ENCODE measurements at places on chromosomes 3 and 15. TPM values are rescaled to one million over a fixed set of nuclear protein-coding genes. Genes with fewer than 3 reads are reported as not detected.

The RAD51 gene
- total RNA-seq: not detected

GRCh38 chr15:77630956-77631744, 1.6 kb downstream of the LINGO1 start:
- no peak for DNase-seq
- no peak overlapping the region for H3K27ac ChIP-seq
- H3K4me3 ChIP-seq: peak overlapping the region; percentile 3
- H3K27me3 ChIP-seq: peaks cover 8% of the 10 kb centered on the region

The GPR171 gene
- total RNA-seq: 1.8 TPM

- no peaks in the 10 kb centered on the region for H3K36me3 ChIP-seq
- H3K27me3 ChIP-seq: no peaks in the 10 kb centered on the region
- no peak overlapping the region for H3K4me3 ChIP-seq
- no peak for DNase-seq
These were observed 42.7 kb downstream of the RASGRF1 start for GRCh38 chr15:79047676-79048439.

DNA sequence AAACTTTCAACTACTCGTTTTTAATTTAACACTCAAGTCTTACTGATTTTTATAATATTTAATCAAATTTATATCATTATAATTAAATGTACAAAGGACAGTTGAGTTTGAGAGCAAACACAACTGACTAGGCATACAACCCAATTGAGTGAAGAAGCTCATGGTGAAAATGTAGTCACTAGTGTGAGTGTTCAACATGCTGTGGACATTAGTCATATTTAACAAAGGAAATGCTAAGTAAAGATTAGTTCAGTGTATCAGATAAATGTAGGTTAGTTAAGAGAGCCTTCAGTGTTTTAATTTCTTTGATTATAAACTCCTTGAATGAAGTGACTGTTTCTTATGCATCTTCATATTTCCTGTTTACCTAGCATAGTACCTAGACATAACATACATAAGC, 444.2 kb upstream of the GOLIM4 start:
- H3K4me3 ChIP-seq: no peak overlapping the region
- H3K27ac ChIP-seq: no peak overlapping the region
- DNase-seq: no peak
- no peaks in the 10 kb centered on the region for H3K36me3 ChIP-seq

- H3K4me3 ChIP-seq: no peak overlapping the region
- H3K4me1 ChIP-seq: no peaks in the 10 kb centered on the region
- no peak overlapping the region for H3K27ac ChIP-seq
- no peak for DNase-seq
- H3K27me3 ChIP-seq: no peaks in the 10 kb centered on the region
These were observed 318.5 kb downstream of the SLC9A9 start for GRCh38 chr3:143529798-143530197.

DNA sequence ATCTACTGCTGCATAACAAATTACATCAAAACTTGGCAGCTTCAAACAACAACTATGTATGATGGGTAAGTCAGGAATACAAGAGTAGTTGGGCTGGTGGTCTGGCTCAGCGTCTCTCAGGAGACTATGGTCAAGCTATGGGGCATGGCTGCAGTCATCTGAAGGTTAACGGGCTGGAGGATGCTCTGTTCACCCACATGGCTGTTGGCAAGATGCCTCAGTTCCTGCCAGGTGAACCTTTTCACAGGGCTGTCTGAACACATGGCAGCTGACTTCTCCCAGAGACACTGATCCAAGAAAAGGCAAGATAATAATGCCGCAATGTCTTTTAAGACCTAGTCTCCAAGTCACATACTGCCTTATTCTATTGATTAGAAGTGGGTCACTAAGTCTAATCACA, 63.7 kb downstream of the GPR176 start:
- no peaks in the 10 kb centered on the region for H3K36me3 ChIP-seq
- no peaks in the 10 kb centered on the region for H3K4me1 ChIP-seq
- no peak for DNase-seq
- no peak overlapping the region for H3K27ac ChIP-seq
- no peak overlapping the region for H3K4me3 ChIP-seq
- no peaks in the 10 kb centered on the region for H3K27me3 ChIP-seq

GRCh38 chr3:129441782-129442181, 1.8 kb downstream of the IFT122 start:
- no peaks in the 10 kb centered on the region for H3K36me3 ChIP-seq
- no peak for DNase-seq
- H3K4me3 ChIP-seq: peak overlapping the region; percentile 89

GRCh38 chr3:31356941-31357340, 175.8 kb upstream of the STT3B start:
- H3K27me3 ChIP-seq: no peaks in the 10 kb centered on the region
- no peak for DNase-seq
- H3K36me3 ChIP-seq: no peaks in the 10 kb centered on the region

The ILDR1 gene
- total RNA-seq: 3.3 TPM

GRCh38 chr15:73849641-73850040, 23.7 kb upstream of the TBC1D21 start:
- no peaks in the 10 kb centered on the region for H3K36me3 ChIP-seq
- H3K4me3 ChIP-seq: no peak overlapping the region
- no peaks in the 10 kb centered on the region for H3K27me3 ChIP-seq
- no peak overlapping the region for H3K27ac ChIP-seq
- no peak for DNase-seq
- H3K4me1 ChIP-seq: no peaks in the 10 kb centered on the region

- no peak overlapping the region for H3K27ac ChIP-seq
- no peaks in the 10 kb centered on the region for H3K27me3 ChIP-seq
- H3K36me3 ChIP-seq: no peaks in the 10 kb centered on the region
These were observed 13.1 kb downstream of the PROK2 start for GRCh38 chr3:71771884-71772283.

The FILIP1L gene
- total RNA-seq: 23.3 TPM

The ECE2 gene
- not detected for total RNA-seq

Data from breast epithelium (tissue), 4 donors.